ENCODE measurements at places on chromosomes 2 and 18.

DNA sequence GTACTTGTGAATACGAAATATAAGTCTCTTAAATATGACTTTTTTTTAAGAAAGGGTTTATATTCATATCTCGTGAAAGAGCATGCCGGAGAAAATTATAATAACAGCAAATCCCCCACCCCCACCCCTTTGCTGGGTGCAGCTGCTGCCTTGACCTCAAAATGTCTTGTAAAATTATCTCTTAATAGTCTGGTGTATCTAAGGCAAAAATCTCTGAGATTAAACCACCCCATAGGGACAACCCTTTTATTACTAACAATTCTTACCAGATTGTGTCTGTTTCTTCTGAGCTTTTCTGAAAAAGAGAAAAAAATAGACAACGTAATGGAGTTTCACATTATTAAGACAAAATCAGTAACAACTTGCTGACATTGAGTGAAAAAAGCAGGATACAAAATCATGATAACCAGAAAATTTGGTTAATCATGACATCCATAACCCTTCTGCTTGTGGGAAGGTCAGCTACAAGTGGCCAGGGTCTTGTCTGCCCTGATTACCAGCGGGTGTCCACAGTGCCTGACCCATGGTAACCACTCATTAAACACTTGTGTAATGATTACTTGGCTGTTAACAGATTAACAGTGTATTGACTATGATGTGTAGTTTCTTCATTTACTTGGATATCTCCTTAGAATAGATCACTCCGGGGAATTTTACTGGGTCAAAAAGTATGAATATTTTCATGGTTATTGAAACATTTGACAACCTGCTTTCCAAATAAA, 1.5 kb downstream of the STRADB start:
- DNase-seq: no peak

GRCh38 chr2:2899826-2900225, 477.8 kb downstream of the EIPR1 start:
- no peak for DNase-seq

- peak; percentile 53 for DNase-seq
Observed at GRCh38 chr2:205996161-205996560, 89.8 kb downstream of the INO80D start.

GRCh38 chr2:50782543-50782942, 249.4 kb downstream of the NRXN1 start:
- DNase-seq: no peak

DNA sequence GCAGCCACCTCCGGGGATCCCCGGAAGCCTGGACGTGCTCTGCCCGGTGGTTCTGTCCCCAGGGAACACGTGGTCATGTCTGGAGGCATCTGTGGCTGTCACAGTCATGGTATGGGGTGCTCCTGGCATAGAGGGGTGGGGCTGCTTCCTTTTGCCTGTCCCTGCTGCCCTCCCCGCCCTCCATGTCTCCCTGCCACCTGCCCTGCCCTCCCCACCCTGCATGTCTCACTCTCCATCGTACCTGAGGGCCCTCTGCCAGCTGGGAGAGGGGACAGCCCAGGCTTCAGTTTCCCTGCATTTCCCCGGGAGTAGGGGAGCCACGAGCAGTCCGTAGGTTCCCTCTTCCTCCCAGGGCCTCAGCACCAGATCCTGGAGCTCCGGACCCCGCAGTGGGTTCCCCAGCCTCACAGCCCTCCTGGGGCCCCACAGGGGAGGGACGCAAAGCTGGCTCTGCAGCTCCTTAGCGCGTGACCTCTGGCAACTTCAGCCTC, 90.0 kb upstream of the CTDP1 start:
- no peak for DNase-seq

DNA sequence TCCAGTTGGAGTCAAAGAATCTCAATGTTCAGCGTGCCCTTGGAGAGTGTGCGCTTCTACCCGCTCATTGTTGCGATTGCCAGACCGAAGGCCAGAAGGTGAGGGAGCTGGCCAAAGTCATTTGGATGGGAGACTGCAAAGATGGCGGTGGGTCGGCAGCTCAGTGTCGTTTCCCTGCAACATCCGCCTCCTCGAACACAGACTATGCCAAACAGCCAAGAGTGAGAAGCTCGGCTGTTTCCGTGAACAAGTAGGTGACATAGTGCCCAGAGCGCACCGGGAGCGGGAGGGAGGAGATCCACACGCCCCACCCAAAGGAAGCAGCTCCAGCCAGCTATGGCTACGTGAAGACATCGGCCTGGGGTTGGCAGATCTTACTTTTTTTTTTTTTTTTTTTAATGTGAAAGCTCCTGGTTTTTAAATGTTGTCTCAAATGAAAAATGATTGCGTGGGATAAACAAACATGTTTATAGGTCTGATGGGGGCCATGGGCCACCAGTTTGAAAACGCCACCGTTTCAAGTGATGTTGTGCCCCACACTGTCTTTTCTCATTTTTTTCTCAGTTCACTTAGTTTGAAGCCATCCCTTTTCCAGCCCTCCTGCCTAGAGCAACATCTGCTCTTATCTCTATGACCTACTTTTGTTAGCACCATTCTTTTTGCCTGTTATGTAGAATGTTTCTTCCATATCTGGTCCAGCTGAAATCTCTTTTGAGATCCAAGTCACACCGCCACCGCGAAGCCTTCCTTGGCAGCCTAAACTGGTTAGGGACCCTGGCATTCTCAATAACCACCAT, 682.4 kb downstream of the RNF144A start:
- no peak for DNase-seq

DNA sequence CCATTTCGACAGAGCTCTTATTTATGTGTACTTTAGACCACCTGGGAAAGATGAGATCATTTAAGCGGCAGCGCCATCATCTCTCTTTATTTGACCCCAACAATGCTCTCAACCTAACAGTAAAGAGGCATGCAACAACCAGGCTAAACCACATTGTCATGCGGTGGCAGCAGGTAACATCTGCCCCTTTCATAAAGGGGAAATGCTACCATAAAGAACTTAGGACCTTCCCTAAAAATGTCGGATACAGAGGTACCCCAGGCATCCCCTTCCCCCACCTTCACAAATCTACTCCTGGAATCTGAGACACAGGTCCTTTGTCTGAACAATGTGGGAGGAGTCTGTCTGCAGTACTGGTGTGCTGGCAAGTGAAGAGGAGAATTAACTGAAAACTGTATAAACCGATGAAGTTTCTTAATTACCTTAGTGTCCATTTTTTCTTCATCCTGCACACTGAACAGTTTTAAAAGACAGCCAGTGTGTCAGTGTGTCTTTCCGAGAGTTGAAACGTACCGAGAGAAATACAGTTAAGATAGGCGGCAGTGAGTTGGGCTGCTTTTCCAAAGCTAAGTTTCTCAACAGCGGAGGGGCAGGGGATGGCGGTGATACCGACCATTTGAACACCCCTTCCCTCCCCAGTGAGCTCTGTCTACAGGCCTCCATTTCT, 1.9 kb downstream of the MEX3C start:
- peak; percentile 20 for DNase-seq

DNA sequence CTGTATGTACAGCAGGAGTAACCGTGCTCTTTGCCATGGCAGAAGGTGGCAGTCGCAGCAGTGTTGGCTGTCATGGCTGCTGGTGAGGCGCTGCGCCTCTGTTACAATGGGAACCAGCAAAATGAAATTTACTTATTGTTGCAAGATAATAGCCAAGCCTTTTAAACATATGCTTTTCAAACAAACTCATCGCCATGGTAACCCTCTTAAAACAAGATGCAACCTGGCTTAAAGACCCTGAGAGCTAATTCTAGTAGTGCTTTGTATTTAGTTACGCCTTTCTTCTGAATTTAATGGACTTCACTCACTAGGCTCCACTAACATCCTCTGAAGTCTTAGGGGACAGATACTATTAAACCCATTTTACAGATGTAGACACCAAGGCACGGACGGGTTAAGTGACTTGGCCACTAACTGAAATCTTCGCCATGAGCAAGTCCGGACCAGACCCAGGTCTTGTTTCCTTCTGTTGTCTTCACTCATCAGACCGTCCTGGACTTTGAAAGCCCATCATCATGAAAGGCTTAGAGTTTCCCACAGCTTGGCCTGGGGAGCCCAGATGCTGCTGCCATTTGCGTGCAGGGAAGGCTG, 111.6 kb upstream of the ODC1 start:
- DNase-seq: no peak

GRCh38 chr2:57878866-57879210, 167.8 kb upstream of the VRK2 start:
- no peak for DNase-seq

DNA sequence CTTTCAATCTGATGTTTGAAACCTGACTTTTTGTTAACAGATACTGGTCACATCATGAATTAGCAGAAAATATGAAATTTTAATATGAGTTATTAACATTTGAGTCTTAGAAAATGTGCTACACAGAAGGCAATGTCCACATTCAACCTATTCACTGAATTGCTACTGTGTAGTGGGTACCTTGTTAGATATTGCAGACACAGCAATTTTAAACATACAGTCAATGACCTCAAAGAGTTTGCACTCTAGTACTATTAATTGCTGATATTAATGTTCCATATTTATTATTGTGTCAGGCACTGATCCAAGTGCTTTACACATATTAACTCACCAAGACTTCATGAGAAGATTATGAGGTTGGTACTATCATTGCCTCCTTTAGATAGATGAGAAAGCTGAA, 385.4 kb upstream of the PKDCC start:
- no peak for DNase-seq

DNA sequence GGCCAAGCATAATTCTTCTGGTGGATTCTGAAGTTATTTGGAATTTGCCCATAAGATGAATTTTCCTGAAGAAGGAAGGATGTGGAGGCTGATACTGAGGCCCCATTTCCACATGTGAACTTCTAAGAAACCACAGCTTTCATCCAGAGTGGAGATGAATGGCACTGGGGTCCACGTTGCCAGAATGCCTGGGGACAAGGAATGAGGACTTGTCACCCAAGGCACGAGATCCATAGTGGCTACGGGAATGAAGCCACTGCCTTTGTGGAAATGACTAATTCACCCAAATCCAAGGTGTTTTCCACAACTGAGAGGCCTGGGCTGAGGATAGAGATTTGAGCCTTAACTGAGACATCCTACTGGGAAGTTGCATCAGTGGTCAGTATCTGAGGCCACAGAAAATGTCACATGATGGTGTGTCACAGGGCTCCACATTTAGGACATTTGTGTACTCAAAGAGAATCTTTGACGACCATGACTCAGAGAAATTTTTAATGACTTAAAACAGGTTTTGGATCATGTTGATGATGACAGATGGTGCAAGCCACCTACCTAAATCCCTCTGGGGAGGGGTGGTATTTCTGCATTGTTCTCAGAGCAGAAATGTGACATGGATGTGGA, 286.1 kb downstream of the SOX11 start:
- peak; percentile 7 for DNase-seq

DNA sequence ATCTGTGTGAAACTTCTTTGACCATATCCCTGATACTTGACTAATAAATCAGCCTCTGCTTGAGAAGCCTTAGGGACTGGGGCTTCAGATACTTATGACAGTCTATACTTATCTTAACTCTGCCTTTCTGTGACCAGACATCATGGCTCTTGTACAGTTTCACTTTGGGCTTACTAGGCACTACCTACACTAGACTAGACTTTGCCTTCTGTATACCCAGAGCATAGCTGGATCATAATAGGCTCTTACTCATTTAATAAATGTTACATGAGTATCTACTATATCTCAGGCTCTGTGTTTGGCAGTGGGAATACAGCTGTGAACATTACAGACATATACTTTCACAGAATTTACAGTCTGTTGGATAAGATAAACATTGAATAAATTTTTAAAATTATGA, 9.0 kb downstream of the UGP2 start:
- DNase-seq: no peak

DNA sequence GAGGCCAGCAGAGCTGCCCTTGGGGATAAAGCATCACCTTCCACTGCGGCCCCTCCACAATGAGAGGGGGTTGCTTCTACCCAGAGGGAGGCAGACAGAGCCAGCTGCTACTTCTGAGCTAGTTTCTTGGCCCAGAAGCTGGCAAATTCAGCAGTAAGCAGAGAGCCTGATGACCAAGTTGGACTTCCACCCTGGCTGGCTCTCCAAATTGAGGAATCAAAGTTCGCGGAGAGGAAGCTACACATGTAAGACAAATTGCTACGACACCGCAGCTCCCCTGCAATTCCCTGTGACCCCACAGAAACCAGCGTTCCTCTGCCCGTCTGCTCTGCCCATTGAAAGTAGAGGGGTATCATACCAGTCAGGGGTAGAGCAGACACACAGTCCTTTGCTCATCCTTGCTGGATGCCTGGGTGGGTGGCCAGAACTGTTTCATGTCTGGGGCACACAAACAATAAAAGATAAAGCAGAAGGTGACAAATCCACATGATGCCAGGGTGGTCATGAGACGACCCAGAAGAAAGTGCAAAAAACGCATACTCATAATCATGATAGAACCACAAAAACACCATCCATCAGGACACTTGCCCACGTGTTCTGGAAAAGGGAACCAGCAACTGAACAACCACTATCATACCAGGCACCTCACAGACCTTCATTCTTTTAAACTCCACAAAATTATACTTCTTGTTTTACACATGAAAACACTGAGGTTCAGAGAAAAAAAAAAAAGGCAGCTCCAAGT, 5.4 kb downstream of the TFCP2L1 start:
- DNase-seq: no peak

- no peak for DNase-seq
Observed at GRCh38 chr2:239263231-239263630, 137.6 kb downstream of the HDAC4 start.

DNA sequence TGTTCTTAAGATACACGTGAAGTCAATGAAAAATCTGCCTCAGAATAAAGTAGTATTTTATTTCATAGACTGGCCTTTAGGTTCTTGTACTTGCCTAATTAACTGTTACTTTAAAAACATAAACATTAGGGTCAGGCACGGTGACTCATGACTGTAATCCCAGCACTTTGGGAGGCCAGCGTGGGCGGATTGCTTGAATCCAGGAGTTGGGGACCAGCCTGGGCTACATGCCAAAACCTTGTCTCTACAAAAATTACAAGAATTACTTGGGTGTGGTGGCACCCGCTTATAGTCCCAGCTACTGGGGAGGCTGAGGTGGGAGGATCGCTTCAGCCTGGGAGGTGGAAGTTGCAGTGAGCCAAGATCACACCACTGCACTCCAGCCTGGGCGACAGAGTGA, 16.0 kb upstream of the SNORC start:
- DNase-seq: peak; percentile 51

- no peak for DNase-seq
Observed at GRCh38 chr2:212539072-212539880, 674 bp upstream of the ERBB4 start.

DNA sequence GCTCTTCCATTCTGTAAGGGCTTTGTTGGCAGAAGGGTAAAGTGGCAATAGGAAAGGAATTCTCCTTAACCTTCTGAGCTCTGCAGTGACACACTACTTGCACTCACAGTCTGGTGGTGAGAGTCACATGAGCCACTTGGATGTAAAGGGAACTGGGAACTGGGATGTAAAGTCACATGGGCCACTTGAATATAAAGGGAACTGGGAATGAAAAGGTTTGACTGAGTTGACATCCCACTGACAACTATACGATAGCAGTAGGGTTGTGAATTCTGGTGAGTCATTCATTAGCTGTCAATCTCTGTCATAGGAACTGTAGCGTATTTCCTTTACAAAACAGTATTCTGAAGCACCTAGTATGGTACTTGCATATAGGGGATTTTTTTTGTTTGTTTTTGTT, 5.5 kb downstream of the RPE start:
- no peak for DNase-seq

- DNase-seq: no peak
Observed at GRCh38 chr2:239824046-239824694, 201.0 kb downstream of the NDUFA10 start.
